ENCODE measurements at places on chromosomes 7 and 10.

DNA sequence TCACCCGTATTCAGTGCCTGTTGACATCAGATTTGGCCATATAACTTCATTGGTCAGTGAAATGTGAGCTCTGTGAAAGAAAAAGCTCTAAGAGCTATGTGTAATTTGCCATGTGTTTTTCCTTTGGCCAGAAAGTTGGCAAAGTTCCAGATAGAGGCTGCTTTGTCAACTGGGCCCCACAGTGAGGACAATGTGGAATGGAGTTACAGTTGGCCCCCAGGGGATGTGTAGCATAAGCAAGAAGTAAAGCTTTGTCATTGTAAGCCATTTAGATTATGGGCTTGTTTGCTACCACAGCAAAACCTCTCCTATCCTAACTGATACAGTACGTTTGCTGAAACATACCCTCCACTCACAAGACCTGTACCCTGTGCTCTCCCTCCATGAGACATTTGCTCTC, 119.1 kb upstream of the HABP2 start:
- DNase-seq, result no peak

DNA sequence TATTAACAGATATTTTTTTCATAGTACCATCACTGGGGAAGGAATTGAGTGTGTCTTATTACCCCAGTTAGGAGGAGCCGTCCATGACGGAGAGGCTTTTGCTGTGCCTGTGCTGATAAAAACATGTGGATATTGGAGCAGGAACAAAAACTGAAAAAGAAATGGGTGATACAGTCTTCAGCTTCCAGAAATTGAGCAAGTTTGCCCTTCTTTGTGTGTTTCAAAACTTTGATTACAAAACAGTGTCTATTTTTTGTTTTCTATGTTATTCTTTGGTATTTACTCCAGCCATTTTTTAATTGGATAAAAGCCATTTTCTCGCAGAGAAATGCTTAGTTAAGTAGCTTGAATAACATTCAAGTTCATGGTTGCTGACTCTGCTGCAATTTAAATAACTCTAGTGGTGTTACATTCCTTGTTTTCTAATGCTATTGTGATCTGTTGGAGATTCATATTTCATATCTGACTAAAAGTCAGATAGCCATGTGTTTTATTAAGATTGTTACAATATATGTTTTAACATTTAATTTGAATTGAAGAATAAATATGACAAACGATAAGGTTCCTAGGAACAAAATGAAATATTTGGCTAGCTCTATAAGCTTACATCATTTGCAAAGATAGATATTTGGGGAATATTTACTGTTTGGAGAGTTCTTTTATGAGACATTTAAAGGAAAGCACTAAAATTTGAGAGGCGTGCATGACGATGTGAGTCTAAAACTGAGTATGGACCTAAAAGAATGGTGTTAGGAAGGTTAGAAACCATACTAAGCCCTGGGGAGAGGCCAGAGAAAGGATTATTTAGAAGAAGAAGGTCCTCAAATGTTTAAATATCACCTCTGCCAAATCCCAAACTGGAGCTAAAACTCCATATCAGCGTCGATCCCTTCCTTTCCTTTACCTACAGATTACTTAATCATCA, 747.3 kb upstream of the CELF2 start:
- no peak for DNase-seq

GRCh38 chr7:8261711-8262695, at the start of gene ICA1:
Gene ICA1 (minus strand): TSS chr7:8262167. CDS start chr7:8235926, 26,241 bp downstream.
- DNase-seq, result peak; percentile 79

DNA sequence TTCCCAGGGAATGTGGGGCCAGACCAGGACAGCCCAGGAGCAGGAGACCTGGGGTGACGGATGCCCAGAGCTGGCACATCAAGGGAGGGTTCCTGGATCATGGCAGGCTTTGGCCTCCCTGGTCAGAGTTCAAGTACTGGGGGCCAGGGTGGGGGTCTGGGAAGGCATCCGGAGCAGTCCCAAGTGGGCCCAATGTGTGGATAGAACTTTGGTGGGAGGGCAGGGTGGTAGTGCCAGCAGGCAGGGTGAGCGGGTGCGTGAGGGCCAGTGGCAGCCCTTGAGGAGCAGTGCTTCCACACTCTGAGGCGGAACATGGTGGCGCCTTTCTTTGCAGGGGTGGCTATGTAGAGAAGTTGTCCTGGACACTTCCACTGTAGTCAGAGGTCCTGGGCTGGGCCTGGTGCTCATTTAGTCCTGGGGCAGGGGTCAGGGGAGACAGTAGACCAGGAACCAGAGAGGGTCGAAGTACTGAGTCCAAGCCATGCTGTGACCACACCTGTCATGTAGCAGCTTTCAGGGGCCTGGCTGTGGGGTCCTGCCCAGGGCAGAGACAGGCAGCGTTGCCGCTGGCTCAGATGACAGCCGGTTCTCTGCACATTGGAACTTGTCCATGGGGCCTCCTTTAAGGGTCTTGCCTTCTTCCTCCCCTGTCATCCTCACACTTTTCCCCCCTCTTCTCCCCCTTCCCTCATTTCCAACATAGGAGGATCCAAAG, 22.2 kb upstream of the CSGALNACT2 start:
- no peak for DNase-seq

DNA sequence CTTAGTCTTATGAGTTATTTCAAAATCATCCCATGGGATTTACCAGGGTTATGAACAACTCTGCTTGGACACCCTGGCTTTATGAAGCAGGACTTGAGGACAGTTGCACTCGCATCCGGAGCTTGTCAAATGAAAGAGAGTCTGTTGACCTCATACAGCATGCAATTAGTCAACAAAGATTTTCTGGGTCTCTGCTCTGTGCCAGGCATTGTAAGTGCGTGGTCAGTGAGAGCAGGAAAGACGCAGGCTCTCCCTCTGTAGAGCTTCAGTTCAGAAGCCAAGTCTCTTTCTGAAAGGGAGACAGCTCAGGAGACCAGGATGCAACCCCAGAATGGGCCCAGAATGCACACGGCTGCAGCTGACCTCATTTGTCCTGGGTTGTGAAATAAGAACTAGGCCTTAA, 45.5 kb upstream of the DMBT1 start:
- no peak for DNase-seq

DNA sequence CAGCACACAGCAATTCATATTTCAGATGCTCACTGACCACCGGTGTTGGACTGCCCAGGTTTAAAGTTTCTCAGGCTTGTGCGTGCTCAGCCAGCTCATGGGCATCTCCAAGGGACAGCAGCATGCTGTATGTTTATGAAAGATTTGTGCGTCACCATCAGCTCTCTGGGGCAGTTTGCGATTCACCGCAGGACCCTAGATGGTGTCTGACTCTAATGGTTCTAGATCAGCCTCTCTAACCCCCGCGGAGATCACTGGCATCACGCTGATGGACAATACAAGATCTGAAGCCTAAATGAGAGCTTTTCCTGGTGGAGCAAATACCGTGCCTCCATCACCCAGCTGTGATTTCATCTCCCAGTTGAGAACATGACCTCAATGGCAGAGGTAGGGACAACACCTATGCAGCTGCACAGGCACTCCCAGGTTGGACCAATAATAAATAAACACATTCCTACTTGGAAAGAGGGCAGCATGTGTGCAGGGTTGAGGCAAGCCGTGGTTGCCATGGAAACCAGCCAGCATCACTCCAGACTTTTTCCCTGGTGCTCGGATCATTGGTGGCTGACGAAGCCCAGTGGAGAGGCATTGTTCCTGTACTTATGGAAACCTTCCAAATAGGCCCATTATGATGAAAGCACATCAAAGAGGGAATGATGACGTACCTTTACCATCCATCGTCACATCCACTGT, 253.6 kb downstream of the KCNMA1 start:
- DNase-seq, result no peak

GRCh38 chr7:504221-505111, 15.2 kb downstream of the PDGFA start:
- DNase-seq, result no peak

DNA sequence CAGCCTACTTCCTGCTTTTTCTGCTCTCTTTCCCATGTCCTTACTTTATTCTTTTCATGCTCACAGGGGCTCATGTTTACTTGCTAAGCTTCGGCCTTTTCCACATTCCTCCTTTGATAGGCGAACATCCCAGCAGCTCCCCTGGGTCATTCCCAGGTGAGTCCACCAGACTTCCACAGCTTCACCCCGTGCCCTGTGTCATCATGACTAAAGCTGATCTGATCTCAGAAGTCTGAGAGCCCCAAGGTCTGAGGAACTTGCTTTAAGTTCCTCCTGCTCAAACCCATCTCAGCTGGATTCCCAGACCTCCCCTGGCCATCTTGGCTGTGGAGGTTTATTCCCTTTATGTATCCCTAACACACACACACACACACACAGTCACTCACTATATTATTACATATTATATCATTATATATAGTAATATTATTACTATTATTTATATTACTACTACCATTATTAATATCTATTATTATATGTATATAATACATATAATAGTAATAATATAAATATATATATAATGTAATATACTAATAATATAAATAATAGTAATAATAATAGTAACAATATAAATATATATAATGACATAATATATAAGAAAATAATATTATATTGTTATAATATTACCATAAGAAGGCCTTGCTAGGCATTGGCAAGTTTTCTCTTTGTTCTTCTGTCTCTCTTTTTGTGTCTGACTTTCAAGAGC, 295.9 kb downstream of the PTEN start:
- no peak for DNase-seq

DNA sequence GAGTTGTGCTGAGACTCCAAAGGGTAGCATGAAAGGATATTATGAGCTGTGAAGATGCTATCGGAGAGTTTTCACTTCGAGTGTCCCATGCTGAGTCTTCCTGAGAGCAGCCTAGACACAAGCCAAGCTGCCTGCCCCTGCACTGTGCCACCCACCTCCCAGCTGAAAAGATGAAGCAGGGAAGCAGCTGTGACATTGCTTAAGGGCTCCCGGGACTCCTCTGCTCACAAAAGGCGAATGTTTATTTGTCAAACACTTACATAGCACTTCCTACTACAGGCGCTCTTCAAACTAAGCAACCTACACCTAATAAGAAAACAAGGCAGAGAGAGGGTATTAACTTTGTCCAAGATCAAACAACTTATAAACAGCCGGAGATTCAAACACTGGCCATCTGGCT, 95.6 kb downstream of the OSBPL3 start:
- DNase-seq, result no peak

DNA sequence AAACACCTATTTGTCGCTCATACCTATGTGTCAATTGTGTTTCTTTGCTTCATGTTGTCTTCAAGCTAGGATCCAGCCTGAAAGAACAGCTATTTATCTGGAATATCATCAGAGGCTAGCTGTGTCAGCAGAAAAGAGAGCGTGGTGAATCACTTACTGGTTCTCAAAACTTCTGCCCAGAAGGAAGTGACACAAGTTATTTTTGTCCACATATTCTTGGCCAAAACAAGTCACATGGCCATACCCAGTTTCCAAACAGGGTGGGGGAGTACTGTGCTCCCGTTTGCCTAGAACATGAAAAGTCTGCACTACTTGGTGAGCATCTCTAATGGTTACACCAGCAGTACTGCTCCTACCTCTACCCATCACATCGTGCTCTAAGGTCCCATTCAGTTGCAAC, 160.9 kb upstream of the CSTF2T start:
- DNase-seq, result no peak

GRCh38 chr7:101816595-101817470, 593 bp upstream of the CUX1 start:
- peak; percentile 63 for DNase-seq

DNA sequence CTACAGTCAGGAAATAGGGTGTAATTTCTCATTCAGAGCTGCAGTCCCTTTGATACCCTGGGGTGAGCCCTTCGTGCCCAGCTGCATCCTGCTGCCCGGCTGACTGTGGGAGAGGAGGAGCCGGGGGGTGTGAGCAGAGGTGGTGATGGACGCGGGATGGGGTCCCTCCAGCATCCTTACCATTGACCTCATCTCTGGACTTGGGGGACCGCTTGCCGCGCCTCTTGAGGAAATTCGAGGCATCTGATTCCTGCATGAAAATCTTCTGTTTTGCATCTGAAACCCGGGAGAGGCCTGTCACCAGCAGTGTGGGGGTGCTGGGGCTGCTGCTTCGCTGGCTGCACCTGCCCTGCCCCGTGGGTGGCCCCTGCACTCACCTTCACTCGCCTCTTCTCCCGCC, 816 bp downstream of the UCMA start:
- no peak for DNase-seq

DNA sequence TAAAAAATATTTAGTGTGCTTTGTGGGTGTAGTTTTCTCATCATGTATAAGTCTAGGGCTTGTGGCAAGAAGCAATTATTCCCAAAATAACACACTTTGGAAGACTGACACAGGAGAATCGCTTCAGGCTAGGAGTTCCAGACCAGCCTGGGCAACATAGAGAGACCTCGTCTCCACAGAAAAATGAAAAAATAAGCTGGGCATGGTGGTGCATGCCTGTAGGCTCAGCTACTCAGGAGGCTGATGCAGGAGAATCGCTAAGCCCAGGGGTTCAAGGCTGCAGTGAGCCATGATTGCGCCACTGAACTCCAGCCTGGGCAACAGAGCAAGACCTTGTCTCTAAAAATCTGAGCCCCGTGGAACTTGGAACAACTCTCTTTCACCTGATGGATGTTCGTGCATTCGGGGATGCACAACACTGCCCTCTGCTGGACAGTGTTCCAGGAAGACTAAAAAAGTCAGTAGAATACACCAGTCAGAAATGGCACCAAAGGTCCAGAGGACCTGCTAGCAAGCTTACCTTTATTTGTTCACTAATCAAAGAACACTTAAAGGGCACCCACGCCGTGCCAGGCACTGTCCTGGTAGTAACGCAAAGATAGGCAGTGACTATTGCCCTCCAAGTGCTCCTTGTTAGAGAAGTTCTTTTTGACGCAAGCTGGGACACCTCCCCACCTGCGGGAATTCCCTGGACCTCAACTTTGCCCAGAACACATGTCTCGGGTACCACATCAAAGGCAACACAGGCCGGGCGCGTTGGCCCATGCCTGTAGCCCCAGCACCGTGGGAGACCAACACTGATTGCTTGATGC, 81.9 kb upstream of the CALN1 start:
- peak; percentile 82 for DNase-seq

- DNase-seq, result no peak
These were observed 139.3 kb downstream of the MBL2 start for GRCh38 chr10:52633266-52633665.

DNA sequence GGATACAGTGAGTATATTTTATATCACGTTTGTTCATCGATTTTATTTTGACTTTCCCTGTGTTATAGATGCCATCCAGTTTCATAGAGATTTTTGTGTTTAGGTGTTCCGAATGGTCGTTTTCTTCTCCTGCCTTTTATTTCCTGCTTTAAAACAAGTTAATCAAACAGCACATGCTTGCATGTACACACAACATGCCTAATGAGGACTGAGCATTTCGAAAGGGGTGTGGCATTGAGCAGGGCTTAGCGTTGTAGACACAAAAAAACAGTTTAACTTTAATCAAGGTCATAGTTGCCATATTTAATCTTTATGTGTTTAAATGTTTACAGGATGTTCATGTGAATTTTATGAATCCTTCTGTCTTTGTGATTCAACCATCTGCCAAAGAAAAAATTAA, 430.5 kb upstream of the GALNT17 start:
- no peak for DNase-seq

DNA sequence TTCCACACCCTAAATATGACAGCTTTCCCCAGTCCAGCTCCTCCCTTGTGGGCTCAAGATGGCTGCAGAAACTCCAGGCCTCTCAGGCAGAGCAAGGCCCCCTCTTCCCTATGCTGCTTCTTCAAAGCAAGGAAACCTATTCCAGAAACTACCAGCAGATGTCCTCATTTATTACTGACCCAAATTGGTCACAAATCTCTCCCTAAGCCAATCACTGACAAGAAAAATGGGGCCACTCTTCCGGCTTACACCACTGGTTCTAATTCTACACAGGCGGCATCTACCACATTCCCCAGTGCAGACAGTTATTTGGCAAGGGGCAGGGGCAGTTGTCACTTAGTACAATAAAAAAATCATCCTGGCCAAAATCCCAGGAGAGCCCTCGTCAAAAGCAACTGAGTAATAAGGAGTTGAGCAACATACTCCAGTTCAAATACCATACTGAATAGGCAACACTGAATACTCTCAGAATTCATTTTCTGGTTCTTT, 150.4 kb downstream of the SFMBT2 start:
- DNase-seq, result peak; percentile 53

Data from thyroid gland (tissue), 4 donors.